ENCODE measurements at places on chromosomes 12 and 14.

DNA sequence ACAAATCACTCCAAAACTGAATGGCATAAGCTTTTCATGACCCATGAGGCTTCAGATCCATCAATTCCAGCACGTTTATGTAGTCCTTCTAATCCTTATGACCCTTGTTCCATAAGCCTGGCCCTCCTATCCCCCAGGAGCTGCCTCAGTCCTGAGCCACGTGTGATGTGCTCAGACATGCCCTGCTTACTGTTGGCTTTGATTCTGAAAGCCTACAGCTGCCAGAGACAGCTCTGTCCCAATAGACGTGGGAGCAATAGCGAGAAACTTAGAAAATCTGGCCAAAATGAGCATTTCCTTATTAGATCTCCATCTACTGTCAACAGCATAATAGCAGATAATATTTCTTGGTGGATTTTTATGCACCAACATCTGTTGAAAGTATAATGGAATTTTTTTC lies 33.2 kb downstream of the DUSP6 start:
- DNase-seq, result peak; percentile 15

GRCh38 chr14:37597914-37598746 lies 2.7 kb downstream of the TTC6 start:
- no peak for DNase-seq

DNA sequence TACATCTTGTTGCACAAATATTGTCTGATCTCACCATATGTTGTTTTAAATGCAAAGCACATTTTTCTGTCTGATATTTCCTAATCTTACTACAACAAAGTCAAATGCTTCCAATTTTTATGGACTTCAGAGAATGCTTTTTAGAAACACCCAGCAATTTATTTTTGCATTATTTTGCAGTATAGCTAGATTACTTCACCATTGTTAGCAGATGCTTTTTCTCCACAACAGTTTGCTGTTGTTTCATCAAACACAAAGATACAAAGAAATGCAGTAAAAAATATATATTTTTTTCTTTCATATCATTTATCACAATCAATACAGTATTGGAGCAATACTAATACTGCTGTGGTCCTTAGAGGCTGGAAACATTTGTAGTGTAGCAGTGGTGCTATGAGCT lies 674.4 kb downstream of the TMTC2 start:
- DNase-seq, result no peak

- no peak for DNase-seq
These were observed 24.3 kb downstream of the SPTSSA start for GRCh38 chr14:34437729-34438080.

DNA sequence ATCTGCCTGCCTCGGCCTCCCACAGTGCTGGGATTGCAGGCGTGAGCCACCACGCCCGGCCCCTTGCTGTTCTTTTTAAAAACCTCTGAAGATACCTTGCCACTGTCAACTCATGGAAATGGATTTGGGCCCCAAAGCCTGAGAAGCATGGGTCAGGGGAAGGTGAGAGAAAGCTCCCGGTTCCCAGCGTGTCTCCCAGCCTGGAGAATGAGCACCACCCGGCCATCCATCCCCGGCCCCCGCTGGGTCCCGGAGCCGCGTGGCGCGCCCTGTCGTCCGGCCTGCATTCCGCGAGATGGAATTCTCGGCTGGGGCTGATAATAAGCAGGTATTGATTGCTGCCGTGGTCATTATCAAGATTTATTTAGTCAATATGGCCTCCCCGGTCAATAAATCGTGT lies 126.5 kb upstream of the MYL2 start:
- DNase-seq, result no peak

DNA sequence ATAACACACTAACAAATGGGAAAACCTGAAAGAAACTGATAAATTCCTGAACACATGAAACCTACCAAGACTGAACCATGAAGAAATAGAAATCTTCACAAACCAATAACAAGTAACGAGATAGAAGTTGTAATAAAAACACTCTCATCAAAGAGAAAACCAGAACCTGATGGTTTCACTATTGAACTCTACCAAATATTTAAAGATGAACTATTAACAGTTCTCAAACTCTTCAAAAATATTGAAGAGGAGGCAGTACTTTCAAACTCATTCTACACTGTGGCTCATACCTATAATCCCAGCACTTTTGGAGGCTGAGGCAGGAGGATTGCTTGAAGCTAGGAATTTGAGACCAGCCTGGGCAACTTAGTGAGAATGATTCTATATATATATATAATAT lies 48.4 kb upstream of the TMTC2 start:
- no peak for DNase-seq

GRCh38 chr14:81302638-81303037 lies 81.9 kb upstream of the GTF2A1 start:
- DNase-seq, result no peak

GRCh38 chr14:50222055-50222613 lies 9.2 kb downstream of the SOS2 start:
- peak; percentile 20 for DNase-seq

GRCh38 chr12:22544038-22544979 lies at the start of gene C2CD5:
Gene C2CD5 (minus strand): TSS chr12:22544542. CDS start chr12:22544150, 392 bp downstream.
- DNase-seq, result peak; percentile 97

DNA sequence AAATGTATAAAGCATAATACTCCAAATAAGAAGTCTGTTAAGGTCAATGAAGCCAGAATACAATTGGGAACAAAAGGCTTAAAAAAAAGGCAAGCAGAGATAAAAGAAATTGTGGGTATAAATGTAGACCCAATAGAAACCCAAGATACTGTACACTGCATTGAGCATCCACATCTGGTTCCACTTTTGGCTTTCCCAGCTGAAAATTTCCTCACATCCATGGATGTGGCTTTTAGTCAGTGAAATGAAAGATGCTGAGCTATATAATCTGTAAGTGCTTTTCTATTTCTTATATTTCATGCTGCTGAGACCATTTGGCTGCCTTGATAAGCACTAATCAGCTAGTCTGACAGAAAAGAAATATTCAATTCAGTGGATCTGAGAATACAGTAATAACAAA lies 83.5 kb downstream of the PTPRR start:
- DNase-seq, result no peak

DNA sequence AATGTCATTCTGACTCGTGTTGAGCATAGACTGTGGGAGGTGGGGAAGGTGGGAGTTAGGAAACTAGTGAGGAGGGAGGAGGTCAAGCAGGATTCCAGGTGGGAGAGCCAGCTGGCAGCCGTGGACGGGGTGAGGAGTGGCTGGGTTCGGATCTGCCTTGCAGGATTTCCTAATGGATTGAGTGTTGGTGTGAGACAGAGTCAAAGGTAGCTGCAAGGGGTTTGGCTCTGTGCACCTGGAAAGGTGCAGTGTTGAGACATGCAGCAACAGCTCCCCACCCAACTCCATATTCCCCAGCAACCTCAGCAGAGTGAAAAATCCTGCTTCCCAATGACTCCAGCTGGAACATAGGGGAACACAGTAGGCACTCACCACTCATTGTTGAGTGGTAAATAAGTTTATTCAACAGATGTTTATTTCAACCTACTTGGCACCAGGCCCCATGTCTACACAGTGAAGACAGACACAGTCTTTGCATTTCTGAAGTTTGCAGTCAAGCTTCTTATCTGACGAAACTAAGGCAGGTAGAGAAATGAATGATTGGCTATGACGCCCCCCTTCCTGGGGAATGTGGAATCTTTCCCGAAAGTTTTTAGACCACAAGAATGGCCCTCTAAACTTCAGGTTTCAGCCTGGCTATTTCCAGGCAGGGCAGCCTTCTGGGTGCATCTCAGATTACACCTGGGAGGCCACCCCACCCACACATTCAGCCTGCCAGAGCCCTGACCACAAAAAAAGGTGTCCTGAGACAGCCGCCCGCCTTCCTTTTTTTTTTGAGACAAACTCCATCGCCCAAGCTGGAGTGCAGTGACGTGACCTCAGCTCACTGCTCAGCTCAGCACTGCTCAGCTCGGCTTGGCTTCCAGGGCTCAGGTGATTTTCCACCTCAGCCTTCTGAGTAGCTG lies 37.9 kb upstream of the PLEKHG6 start:
- DNase-seq, result no peak

GRCh38 chr14:52064174-52064573 lies 4.7 kb downstream of the NID2 start:
- no peak for DNase-seq

GRCh38 chr12:8123124-8123912 lies at the start of gene CLEC4A:
Gene CLEC4A (plus strand): TSS chr12:8123617. CDS start chr12:8123879, 262 bp downstream.
- DNase-seq, result no peak

DNA sequence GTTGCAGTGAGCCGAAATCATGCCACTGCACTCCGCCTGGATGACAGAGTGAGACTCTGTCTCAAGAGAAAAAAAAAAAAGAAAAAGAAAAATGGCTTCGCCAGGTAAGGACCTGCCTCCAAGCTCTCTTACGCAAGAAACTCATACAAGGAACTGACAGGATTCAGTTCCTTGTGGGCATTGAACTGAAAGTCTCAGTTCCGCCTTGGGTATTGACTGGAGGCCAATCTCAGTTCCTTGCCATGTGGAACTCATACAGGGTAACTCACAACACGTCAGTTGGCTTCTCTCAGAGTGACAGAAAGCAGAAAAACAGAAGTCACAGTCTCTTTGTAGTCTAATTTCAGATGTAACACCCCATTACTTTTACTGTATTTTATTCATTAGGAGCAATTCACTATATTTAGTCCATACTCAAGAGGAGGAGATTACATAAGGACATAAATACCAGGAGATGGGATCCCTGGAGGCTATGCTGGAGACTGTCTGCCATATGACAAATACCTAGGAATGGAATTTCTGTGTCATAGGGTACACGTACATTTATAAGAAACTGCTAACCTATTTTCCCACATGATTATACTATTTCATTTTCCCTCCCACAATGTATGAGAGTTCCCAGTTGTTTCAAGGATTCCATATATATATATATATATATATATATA lies 11.4 kb upstream of the NOPCHAP1 start:
- peak; percentile 37 for DNase-seq

- DNase-seq, result peak; percentile 38
These were observed 233.3 kb downstream of the CCDC59 start for GRCh38 chr12:82124711-82125380.

DNA sequence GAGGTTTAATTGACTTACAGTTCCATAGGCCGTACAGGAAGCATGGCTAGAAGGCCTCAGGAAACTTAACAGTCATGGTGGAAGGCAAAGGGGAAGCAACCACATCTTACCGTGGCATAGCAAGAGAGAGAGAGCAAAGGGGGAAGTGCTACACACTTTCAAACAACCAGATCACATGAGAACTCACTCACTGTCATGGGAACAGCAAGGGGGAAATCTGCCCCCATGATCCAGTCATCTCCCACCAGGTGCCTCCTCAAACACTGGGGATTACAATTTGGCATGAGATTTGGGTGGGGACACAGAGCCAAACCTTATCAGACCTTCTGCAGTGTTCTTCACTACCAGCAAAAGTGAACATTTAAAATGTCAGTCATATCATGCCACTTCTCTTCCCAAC lies 58.9 kb downstream of the USP15 start:
- DNase-seq, result no peak

DNA sequence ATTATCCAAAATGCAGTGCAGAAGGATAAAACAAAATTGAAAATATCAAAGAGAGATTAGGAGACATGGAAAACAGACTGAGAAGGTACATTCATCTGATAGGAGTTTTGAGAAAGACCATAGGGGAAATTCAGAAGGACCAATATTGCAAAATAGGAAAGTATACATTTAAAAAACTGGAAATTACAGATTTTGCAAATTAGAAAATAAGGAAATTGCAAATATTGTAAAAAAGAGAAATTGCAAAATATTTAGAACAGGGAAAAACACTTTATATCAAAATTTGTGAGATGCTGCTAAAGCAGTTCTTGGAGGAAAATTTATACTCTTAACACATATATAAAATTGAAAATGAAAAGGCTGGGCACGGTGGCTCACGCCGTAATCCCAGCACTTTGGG lies 192.5 kb downstream of the FBXL14 start:
- DNase-seq, result no peak

DNA sequence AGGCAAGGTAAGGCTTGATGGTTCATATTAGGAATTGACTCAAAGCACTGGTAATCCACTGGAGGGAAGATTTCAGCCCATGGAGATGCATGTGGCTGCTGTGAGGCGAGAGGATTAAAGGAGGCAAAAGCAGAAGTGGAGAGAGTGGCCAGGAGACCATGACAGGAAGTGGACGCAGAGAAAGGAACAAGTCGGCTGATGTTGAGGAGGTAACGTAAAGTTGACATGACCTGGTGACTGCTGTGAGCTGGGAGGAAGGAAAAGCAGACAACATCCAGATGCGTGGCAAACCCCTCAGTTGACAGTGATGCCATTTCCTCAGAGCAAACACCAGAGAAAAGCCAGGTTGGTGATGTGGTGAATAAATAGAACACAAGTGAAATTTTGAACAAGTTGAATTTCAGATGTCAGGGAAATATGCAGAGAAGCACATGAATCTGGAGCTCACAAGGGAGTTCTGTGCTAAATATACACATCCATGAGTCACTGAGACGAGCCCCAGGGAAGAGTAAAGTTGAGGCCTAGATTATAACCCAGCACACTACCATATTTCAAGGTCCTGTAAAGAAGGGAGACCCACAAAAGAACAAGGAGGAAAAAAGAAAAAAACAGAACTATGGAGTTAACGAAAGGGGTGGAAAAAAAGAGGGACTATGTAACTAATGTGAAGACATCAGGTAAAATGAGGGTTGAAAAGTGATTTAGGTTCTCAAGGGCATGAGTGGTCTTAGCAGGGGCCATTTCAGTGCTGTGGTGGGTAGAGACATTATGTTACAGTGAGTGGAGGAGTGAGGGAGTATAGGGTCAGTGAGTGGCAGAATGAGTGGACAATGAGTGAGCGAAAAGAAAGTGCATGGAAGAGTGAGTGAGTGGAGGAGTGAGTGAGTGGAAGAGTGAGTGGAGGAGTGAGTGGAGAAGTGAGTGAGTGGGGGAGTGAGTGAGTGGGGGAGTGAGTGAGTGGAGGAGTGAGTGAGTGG lies 61.6 kb upstream of the GZMB start:
- DNase-seq, result no peak

DNA sequence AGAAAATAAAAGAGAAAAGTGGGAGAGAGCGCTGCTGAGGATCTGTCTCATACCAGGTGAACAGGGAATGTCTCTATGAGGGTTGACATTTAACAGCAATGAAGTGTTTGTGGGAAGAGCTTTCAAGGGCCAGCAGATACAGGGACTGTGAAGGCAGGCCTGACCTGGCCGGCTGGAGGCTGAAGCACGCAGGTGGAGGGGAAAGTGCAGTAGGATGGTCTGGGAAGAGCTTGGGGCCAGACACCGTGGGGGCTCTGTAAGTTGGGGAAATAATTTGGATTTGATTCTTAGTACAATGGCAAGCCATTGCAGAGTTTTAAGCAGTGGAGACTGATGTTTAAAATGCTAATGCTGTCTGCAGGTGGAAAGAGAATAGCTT lies 23.8 kb upstream of the DHRS2 start:
- no peak for DNase-seq

GRCh38 chr14:75452900-75453816 lies 25.3 kb downstream of the JDP2 start:
- peak; percentile 88 for DNase-seq

DNA sequence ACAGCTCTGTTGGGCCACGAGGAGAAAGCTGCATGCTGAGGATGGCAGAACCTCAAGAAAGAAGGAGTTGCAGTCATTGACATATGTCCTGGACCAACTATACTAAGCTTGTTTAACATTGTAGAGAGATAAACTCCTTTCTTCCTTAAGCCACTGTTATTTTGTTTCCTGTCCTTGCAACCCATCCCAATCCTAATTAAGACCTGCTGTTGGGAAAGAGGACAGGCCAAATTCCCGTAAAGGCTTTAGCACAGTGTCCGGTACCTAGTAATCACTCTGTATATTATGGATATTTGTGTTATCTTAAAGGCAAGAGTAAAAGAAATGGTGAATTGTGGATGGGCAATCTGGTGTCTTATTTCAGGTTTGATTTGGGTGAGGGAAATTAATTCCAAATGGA lies 53.5 kb upstream of the WSCD2 start:
- DNase-seq, result no peak

GRCh38 chr12:6205144-6205539 lies 4.9 kb downstream of the CD9 start:
- peak; percentile 51 for DNase-seq

All from fibroblast of the aortic adventitia (primary cell).